HT1080 (cell line): ENCODE measurements at places on chromosomes 7 and 10.
A peak's percentile ranks its signal among the peaks of the same experiment; 100 is the strongest.

DNA sequence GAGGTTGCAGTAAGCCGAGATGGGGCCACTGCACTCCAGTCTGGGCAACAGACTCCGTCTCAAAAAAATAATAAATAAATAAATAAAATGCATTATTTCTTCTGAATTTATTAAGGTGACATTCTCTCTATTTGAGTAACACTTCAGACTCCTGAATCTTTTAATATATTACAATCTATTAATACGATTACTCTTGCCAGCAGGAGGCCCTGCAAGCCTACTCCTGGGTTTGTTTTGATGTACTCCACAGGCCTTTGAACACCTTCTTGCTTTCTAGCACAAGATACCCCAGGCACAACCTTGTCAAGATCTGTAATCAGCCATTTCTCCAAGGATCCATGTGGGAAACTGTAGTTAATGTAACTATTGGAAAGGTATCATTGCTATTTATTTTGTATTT, 63.5 kb downstream of the COBL start:
- DNase-seq = no peak

DNA sequence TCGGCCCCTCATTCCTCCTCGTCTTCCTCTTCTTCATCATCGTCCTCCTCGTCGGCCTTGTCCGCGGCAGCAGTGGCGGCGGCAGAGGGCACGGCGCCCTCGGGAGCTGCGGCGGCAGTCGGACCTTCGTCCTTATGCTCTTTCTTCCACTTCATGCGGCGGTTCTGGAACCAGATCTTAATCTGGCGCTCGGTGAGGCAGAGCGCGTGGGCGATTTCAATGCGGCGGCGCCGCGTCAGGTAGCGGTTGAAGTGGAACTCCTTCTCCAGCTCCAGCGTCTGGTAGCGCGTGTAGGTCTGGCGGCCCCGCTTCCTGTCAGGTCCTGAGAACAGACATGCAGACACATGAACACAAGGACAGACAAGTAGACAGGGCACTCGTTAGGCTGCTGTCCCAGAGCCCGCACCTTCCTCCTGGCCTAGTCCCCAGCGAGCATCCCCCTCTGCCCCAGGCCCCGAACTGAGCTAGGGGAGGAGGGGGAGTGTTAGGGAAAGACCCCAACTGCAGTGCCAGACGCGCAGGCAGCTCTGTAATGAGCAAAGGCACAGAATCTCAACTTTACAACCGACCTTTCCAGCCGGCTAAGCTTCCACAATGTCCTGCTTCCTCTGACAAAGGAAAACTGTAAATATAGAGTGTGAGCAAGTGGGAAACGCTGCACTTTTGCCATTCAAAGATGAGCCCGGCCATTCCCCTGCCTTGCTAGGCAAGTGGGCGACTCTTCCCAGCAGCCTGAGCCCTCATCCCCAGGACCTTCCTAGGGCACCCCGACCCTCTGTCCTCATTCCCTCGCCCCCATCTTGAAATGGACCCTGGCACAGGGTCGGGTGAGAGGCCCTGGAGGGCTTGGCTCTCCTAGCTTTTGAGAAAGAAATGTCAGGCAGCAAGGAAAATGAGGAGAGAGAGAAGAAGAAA, 1.3 kb downstream of the HOXA7 start:
- DNase-seq = no peak

DNA sequence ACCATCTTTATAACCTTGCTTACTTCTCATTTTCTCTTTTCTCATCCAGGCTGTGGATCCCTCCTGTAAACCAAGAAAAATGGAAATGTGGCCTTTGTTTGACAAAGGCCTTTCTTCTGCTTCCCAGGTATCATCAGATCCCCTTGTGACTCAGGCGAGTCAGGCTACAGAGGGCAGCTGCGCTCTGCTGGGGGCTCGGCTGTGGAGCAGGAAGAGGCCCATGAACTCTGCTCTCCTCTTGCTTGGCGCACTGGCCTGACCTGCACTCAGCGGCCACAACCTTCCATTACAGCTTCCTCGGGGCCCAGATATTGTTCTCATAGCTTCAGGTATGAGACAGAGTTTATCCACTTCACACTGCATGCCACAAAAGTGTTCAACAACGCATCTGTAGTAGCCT, 457.6 kb upstream of the COBL start:
- DNase-seq = no peak

- no peak for DNase-seq
These were observed 22.1 kb downstream of the POLL start for GRCh38 chr10:101565936-101566332.

- no peak for DNase-seq
These were observed 91.0 kb downstream of the PAXIP1 start for GRCh38 chr7:154911862-154912455.

DNA sequence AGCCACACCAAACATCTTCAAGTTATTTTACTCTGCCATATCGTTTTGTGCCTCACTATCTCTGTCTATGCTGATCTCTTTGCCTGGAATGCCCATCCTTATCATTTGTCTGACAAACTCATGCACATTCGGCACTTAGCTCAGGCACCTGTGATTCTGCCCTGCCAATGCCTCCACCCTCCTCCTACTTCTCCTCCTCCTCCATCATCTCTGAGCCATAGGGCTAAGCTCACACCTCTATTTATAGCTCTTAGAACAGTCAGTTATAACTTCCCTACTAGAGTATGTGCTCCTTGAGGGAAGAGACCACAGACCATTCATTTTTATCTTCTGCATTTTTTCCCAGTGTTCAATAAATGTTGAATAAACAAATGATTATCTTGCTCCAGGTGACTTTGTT, 51.2 kb upstream of the CDK13 start:
- DNase-seq = no peak

DNA sequence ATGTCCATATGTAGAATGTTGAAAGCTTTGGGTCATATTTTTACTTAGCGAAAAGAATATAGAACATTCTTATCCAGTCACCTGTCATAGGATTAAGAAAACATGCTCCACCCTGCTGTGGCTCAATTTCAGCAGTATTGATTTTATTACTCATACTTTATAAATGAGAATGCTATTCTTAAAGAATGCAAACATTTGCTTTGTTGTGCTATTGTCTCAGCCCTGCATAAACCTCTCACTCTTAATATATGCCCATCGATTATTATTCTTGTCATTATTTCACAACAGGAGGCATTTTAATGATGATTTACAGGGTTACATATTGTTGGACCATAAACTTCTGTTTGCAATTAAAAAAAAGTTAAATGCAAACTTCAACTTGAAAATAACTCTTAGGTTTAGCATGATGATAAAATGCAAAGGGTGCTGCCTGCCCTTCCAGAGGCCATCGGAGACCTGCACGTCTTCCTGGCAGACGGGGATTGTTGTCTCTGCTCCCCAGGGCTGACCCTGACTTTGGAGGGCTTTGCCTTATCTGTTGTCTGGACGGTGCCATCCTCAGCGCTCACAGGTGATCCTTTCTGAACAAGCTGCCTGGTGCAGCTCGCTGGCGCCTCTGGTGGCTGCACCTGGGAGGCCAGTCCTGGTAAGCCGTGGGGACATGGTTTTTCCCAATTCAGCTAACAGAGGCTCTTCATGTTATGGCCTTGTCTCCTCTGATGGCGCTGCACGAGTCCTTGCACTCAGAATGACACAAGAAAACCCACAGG, 50.0 kb upstream of the SHH start:
- no peak for DNase-seq

- no peak for DNase-seq
These were observed 225.0 kb downstream of the BUB3 start for GRCh38 chr10:123379156-123379555.

- DNase-seq = no peak
These were observed 956.9 kb downstream of the XPNPEP1 start for GRCh38 chr10:108966411-108966810.

DNA sequence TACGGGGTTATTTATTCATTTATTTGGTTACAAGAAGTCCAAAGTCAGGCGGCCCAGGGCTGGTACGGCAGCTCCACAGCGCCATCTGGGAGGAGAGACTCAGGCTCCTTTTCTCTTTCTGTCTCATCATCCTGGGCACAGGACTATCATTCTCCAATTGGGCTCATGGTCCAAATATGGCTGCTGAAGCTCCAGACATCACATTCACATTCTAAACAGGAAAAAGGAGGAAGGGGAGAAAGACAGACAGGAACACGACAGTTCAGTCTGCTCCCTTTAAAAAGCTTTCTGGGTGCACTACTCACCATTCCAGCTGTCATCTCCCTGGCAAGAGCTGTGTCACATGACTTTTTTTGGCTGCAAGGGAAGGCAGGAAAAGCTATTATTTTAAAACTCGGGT, 74.4 kb upstream of the PDZD8 start:
- no peak for DNase-seq

- DNase-seq = no peak
These were observed 447.9 kb upstream of the PFKP start for GRCh38 chr10:2619472-2619871.

DNA sequence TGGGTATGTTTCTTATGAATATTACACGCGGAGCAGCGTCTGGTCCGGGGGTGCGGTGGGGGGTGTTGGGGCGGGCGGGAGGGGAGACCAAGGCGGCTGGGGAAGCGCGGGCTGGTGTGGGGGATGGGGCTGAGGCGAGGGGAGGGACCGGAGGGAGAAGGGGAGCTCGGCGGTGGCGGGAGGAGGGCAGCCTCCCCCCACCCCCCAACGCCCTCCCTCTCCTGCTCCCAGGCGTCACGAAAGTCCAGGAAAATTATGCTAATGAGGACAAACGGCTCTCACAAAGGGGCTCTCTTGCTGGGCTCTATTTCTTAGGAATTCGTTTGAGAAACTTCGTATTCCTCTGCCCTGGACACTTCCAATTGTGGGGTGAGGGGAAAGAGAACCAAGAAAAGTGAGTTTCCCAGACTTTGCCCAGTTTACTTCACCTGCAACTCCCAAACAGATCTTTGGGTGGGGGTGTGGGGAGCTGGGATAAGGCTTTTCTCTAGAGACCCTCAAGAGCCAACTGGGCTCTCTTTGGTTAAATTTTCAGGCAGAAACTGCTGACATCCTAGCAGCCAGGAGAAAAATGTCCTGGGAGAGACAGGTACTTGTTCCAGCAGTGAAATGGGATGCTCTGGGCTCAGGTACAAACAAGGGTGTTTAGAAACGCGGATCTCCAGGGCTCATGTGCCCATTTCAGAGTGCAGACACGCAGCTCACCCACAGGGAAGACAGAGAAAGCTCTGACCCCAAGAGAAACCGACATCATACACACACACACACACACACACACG, 11.7 kb upstream of the HOXA2 start:
- DNase-seq = no peak

- no peak for DNase-seq
These were observed 7.2 kb downstream of the CPXM2 start for GRCh38 chr10:123884351-123884906.

DNA sequence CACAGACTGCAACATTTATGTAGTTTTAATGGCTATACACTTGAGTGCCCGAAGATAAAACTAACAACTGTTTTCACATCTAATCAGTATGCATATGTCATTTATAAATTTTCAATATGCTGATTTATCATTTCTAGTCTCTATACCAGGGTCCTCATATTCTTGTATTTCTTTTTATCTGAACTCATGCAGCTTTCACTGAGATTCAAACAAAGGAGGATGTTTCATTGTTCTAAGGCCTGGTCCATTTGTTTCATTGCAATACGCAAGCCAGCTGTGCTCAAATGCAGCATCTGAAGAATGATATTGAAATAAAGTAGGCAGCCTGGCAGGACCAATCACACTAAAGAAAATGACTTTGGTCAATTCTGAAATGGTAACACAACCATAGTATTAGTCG, 31.7 kb downstream of the MAGI2 start:
- DNase-seq = no peak

GRCh38 chr10:123795196-123795780, 96.3 kb downstream of the CPXM2 start:
- no peak for DNase-seq

GRCh38 chr10:71790749-71791440, 17.6 kb upstream of the VSIR start:
- DNase-seq = no peak

- no peak for DNase-seq
These were observed 57.8 kb downstream of the ANKMY2 start for GRCh38 chr7:16587790-16588189.

GRCh38 chr10:132788180-132788830, 2.4 kb upstream of the NKX6-2 start:
- no peak for DNase-seq

- DNase-seq = no peak
These were observed 37.1 kb downstream of the CAV1 start for GRCh38 chr7:116561697-116562483.

DNA sequence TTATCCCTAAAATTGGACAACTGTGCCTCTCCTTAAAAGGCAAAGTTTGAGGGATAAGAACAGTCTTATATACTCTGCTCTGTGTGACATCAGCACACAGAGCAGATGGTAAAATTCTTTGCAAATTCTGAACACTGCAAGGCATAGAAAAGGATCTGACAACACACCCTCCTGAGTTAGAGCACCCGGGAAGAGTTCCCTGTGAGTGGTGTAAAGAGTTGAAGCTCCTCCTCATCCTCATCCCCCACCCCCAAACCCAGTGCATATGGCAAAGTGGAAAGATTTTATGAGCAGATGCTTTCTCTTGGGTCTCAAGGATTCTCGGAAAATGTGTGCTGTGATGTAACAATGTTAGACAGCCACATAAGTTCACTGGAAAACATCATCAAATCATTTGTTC, 40.0 kb upstream of the DGKI start:
- no peak for DNase-seq

- DNase-seq = no peak
These were observed 336.8 kb downstream of the TFEC start for GRCh38 chr7:115693779-115694178.

- DNase-seq = peak; percentile 58
These were observed 300.4 kb upstream of the NFE2L3 start for GRCh38 chr7:25851332-25852210.

DNA sequence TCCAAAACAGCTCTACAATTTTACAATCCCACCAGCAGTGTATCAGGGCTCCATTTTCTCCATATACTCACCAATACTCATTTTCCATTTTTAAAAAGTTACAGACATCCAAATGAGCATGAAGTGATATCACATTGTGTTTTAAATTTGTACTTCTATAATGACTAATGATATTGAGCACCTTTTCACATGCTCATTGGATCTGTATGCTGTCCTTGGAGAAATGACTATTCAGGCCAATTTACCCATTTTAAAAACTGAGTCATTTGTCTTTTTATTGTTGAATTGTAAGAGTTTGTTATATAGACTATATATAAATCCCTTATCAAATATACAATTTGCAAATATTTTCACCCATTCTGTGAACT, 162.0 kb downstream of the MAGI2 start:
- no peak for DNase-seq

GRCh38 chr7:100158229-100159098, at the start of gene TRAPPC14:
Gene TRAPPC14, minus strand, starts transcription at chr7:100158723. Its CDS starts 224 bp downstream, at chr7:100158499.
- peak; percentile 82 for DNase-seq

DNA sequence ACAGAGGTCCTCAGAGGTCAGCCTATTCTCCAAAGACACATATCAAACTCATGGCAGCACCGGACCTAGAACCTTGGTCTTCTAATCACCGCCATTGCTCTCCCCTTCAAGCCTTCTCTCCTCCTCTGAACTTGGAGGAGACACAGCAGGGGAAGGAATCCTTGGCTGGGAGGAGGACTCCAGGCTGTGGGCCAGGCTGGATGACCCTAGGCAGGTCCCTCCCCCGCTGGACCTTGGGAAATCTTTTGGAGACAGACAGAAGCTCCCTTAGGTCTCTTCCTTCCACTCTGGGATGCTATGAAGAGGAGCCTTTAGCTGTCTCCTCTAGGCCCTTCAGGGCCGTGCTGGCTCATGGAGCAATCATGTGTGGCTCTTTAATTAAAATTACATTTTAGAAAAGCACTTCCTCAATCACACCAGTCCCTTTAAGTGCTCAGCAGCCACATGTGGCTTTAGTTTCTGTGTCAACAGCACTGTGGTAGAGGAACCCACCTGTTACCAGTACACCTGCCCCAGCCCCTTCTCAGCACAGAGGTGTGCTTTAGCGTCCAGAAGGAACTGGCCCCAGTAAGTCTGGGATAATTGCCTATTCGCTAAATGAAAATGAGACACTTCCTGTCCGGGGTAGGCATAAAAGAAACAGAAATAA, 238.2 kb downstream of the CELF2 start:
- no peak for DNase-seq
